ENCODE measurements at places on chromosomes 4 and X.

- no peak for DNase-seq
These were observed 29.6 kb downstream of the LEF1 start for GRCh38 chr4:108139089-108139488.

DNA sequence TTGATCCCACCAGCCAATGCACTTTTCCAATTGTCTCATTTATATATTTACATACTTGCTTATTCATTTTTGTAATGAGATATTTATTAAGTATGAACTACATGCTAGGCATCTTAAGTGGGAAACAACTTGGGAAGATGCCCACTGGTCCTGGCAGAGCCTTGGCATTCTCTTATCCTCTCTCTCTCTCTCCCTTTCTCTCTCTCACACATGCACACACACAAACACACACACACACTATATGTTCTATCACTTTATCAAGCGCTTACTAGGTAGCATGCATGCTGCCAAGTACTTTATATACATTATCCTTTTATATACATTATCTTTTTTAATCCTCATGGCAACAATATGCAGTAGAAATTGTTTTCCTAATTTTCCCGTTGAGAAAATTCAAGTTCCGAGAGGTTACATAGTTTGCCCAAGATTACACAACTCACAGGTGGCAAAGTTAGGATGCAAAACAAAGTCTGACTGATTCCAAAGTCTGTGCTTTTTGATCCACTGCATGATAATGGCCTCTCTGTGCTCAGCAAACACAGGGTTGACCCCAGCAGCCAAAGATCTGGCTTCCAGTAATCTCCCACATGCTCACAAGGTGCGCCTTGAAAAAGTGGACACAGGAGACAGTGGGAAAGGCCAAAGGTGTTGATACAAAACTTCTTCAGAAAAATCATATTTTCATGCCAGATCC lies 173.1 kb upstream of the KLF3 start:
- no peak for DNase-seq

DNA sequence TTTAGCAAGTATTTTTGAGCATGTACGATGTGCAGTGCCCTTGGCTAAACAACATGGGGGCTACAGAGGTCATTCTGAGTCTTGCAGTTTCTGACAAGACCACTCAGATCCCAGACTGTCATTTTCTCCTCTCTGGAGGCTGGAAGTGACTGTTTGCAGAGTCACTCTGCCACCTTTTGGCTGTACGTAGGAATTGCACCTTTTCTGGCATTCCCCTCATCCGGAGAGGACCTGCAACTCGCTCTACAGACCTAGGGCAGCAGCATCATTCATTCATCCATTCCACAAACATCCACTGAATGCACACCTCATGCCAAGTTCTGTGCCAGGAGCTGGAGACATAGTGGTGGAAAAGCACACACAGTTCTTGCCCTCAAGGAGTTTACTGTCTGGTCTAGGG lies 160.4 kb upstream of the GPR101 start:
- DNase-seq: peak; percentile 40

- DNase-seq: no peak
These were observed 8.3 kb downstream of the L1CAM start for GRCh38 chrX:153877571-153878261.

GRCh38 chrX:77668391-77669237 lies 117.4 kb downstream of the ATRX start:
- no peak for DNase-seq

- no peak for DNase-seq
These were observed 1.1 kb downstream of the PHOX2B start for GRCh38 chr4:41747230-41748055.

All from stimulated activated CD8-positive, alpha-beta memory T cell treated with anti-CD3 and anti-CD28 coated beads, Interleukin-4, amount 100 ng/mL, for 48 hours (primary cell).